Stimulated activated CD4-positive, alpha-beta T cell treated with anti-CD3 and anti-CD28 coated beads, Interleukin-4, amount 100 ng/mL, for 4 hours (primary cell): ENCODE measurements at places on chromosomes 1 and 21.

- no peak for DNase-seq
Observed at GRCh38 chr1:84749427-84749826, 59.2 kb upstream of the SSX2IP start.

DNA sequence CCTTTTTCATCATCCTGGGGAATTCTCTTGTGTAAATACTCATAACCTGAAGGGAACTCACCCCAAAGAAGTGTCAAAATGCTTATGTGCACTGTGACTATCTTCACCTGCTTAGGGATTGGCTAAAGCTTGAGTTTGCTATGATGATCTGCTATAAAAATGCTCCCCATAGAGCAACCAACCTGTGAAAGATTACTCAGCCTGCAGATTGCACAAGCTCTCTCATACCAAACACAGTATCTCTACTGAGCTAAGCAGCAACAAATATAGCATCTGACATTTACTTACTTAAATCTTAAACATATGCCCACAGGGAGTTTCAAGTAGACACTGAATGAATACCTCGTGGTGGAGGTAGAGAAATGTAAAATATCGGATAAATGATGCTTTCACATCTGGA is 725.8 kb downstream of the MRPL39 start:
- no peak for DNase-seq

DNA sequence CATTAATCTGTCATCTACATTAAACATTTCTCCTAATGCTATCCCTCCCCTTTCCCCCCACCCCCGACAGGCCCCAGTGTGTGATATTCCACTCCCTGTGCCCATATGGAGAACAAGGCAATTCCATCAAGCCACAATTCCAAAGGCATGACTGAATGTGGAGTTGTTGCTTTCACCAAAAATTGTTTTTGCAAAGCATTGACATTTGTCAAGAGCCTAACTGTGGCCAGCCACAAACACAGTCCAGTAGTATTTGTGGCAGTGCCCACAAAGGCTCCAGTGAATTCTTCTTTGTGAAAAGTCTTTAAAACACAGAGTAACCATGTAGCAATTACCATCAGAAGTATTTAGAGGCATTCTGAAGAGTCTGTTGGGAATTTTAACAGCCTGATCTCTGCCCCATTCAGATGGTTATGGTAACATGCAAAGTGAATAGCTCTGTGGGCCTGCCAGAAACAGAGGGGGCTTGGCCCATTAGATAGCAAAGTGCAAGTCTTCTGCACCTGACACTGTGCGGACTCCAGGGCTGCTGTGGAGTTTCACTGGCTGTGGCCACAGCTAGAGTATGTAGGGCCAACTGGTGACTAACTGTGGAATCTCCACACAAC is 11.6 kb upstream of the LRRC53 start:
- DNase-seq = no peak

DNA sequence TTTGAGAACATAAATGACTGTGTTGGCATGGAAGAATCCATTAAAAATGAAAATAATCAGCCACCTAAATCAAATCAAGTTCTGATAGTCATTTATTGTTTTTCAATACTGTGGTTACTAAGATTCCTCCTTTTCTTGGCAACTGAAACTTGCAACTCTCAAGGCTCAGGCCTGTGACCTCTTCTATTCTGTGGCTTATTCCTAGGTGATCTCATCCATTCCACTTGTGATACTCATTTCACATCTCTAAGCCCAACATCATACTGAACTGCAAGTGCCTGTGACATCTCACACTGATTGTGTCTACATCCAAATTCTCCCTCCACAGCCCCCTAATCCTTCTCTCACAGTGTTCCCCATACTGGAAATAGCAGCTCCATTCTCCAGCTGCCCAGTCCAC is 4.8 kb upstream of the ST6GALNAC5 start:
- DNase-seq = no peak

DNA sequence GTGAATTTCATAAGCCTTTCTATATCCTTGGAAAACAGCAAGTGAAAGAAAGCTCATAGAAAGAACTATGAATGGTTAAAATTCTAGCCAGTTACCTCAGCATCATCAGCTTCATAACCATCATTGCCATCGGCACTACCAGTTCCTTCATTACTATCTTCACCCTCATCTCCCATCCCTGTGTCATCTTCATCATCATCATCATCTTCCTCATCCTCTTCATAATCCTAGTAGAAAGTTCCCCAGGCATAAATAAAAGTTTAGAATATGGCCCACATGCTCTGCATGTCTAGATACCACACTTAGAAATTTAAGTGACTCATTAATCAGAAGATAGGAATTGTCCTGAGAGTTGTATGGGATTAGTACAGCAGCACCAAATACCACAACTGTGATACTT is 49.0 kb downstream of the TPR start:
- no peak for DNase-seq

GRCh38 chr1:107950464-107950863 is 14.5 kb downstream of the VAV3 start:
- DNase-seq = no peak
